GF-D8 (cell line): ENCODE measurements at places on chromosomes 2 and 18.

DNA sequence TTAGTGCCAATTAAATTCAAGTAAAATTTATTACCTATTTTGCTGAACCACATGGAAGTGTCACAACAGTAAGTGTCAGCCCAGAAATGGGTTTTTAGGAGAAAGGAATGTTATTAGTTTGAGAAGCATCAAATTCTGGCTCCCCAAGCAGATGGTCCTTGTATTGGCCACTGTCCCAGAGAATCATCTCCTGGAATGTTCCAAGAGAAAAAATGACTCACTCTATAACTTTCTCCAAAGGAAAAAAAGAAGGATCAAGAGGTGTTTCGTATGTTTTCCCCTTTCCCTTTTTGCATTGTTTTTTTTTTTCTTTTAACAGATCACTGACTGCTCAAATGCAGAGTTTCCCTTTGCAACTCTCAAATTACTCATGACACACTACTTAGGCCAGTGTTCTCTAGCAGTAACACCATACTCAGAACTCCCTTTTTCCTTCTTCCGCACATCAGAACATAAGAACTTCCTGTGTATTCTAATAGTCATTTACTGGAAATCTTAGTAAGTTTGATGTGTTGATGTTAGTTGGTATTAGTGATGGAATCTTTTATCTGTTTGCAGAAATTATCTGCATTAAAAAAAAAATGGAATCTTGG lies 390.3 kb downstream of the GPD2 start:
- DNase-seq, result no peak

DNA sequence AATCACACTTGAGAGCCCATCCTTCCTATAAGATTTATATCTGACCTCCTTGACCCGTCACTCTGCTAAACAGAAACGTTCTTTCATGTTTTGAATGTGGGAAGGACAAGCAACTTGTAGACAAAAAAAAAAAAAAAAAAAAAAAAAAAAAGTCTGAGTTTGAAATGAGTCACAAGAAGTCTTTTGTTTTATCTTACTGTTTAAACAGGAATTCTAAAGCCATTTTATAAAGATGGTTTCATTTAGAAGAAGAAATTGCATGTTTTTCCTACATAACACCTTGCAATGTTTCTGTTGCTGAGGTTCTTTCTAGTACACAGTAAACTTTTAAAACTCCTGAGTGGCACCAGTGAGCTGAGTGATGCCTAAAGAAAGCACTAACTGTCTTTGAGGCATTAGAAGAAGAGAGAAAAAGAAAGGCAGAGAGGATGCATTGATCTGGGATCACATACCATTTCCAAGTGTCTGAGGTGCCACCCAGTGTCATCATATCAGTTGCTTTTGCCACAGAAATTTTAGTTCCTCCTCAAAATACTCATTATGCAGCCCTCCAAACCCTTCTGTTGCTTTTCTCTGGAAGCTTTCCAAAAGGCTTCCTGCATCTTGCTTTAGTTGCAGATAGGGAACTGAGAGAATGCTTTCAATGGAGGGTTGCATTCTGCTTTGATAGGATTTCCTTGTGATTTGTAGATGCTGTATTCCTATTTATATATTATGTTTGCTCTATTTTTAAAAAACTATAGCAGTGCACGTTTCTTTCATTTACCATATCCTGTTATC lies 69.1 kb downstream of the ACVR2A start:
- DNase-seq, result no peak

DNA sequence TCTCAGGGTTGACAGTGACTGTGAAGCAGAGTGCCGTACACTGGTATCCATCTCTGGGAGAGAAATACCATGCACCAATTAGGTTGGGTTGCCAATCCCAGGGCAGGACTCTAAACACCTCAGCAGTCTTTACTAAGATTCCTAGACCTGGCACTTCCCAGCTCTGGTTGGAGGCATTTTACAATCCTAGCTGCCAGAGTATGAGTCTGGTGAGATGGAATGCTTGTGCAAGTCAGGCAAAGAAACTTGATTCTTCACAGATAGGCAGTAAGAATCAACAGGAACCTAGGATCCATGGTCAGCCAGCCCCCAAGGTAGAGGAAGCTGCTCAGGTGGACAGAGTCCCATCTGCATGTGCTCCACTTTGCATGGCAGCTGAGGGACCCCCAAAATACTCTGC lies 6.0 kb upstream of the UGT1A5 start:
- DNase-seq, result no peak

DNA sequence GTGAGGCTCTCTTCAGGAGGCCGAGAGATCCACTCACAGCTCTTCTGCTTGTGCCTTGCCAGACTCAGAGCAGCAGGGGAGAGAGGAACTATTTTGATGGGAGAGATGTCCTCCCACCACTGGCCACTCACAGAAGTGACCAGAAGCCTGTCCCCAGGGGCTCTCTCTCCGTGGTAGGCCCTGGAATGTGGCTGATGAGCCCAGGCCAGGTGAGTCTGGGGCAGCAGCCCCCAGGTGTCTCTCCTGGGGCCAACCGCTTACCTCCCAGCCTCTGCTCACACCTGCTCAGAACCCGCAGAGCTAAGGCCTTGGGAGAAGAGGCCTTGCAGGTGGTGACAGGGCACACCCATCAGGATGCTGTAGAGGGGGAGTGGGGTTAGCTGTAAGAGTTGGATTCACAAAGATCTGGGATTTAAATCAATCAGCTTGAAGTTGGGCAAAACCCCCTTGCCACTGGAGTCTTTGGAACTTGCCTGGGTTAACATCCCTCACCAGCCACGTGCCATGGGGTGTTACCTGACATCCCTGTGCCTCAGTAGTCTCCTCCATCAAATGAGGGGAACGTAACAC lies 29.1 kb upstream of the ASB18 start:
- DNase-seq, result no peak

- peak; percentile 16 for DNase-seq
These were observed 56.6 kb downstream of the RPL37A start for GRCh38 chr2:216555274-216555673.

DNA sequence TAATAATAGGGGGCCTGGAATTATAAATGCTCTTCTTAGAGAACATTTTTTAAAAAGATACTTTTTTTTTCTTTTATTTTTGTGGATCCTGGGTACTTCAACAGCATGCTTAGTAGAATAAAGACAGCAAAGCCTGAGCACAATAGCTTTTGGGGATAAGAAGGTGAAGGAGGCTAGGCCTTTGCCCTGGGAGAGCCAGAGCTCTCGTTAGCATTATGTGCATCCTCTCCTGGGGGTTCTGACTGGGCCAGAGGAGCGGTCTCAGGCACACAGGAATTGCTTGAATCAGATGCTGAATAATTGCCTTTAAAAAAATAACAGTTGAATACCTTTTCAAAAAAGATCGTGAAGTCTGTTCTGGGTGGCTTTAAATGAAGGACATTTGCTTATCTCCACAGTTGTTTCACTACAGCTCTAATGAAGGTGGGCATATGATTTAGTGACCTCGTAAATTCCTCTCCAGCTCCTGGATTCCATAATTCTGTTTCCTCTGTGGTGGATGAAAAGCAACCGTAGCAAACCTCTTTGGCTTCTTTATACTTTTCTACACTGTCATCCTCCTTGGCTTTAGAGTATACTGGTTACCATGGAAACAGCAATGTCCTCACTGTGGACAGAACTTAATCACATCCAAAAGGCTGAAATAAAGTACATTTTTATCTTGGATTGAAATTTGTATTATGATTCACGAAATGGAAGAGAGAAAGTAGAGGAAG lies 133.8 kb downstream of the MAIP1 start:
- DNase-seq, result no peak

DNA sequence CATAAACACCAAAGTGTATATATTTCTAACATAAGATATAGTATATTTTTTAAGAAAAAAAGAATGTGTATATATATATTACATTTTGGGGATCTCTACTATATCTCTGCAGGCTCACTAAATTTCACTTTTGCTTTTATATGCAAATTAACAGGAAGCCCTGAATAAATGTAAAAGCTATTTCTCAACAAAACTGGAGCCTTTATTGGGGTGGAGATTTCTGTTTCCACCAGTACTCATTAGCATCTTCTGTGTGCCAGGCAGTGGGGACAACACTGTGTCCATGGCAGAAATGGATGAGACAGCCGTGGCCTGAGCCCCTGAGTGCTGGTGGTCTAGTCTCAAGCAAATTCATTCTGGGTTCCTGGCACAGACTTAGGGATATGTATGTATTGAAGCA lies 41.3 kb downstream of the C18orf63 start:
- DNase-seq, result no peak

GRCh38 chr2:45771261-45771660 lies 119.8 kb downstream of the PRKCE start:
- DNase-seq, result no peak

DNA sequence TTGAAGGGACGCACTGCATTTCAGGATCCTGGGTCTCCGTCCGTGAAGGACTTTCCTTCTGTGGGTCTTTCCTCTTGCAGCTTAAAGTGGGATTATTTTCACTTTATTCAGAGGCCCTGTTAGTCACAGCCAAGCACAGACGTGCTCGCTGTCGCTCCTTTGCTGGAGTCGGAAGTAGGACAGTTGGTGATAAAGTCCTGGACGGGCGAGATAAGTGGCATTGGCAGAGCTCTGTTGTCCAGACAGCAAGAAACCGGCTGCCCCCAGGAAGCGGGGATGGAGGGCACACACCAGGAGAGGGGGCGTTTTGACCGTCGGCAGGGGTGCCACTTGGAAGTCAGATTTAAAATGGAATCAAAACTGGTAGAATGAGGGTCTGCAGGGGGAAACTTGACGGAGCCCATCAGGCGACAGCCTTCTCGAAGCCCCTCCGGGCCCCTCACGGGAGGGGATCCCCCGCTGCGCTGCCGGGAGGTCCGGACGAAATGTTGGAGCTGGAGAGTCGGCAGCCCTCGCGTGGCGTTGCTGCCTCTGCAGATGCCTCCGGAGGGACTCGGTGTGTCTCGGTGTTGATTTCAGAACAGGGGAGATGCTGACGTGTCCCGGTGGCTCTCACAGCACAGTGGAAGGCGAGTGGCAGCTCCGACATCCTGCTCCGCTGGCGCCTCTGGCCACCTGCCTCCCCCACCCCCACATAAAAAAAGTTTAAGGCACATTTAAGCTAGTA lies 124.2 kb downstream of the NFATC1 start:
- no peak for DNase-seq

- DNase-seq, result peak; percentile 43
These were observed 106.7 kb upstream of the NABP1 start for GRCh38 chr2:191571163-191571769.

GRCh38 chr18:57747809-57748680 lies 55.1 kb downstream of the ATP8B1 start:
- no peak for DNase-seq

- no peak for DNase-seq
These were observed 82.2 kb upstream of the GPC1 start for GRCh38 chr2:240353086-240353798.

- DNase-seq, result no peak
These were observed 221.9 kb upstream of the RBBP8 start for GRCh38 chr18:22711192-22711685.

- no peak for DNase-seq
These were observed 84.3 kb downstream of the MCFD2 start for GRCh38 chr2:46831051-46831868.

- no peak for DNase-seq
These were observed 43.7 kb upstream of the COX7A2L start for GRCh38 chr2:42404676-42405075.

DNA sequence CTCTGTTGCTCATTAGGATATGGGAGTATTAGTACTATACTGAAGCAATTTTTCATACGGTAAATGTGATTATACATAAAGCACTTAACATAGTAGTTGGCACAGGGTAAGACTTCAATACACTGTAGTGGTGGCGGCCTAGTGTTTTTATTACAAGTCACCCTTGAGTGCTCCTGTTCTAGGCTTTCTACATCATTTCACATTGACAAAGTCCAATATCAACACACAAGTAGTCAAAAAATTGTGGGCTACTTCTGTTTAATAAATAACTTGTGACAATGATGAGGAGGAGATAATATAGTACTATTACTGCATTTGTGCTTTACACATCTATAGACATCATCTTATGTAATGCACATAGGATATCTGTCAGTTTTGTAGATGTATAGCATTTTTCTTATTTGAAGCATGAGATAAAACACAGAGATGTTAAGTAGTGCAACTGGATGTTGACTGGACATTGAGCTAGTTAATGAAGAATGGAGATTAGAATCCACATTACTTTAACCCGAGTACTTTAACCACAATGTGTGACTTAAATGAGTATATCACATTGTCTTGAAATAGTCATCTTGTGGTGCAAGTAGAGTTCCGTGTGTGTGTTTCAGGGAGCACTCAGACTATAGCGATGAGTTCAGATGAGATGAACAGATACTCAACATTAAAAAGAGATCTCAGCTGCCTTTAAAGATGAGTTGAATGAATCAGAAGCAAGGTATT lies 134.8 kb downstream of the ZNF385B start:
- no peak for DNase-seq

- DNase-seq, result no peak
These were observed 30.0 kb downstream of the HJURP start for GRCh38 chr2:233824373-233824772.

DNA sequence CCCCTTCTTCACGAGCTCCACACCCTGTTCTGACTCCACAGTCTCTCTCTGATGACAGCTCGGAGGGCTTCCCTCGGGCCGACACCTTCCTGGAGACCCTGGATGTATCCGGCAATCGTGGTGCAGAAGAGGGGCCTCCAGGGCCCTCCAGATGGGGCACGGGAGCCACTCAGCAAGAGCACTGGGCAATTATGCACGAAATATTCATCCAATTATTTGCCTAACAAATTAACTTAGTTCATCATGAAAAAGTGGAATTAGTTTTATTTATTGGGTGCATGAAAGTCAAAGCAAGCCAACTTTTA lies 277.3 kb upstream of the HDAC4 start:
- no peak for DNase-seq

DNA sequence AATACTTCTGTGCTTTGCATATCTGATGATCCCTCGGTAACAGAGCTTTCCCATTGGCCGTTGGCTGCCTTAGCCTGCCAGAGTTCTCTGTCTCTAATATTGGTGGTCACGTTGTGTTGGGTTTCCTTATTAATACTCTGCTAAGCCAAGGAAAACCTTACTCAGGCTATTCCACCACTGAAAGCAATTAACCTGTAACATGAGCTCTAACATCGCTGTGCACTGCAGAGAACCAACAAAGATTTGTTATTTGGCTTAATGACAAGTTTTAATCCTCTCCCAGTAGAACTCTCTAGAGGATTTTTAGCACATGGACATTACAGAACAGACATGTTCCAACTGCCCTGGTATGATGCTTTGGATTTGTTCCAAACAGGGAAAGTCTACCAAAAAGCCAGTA lies 825.9 kb upstream of the POU3F3 start:
- no peak for DNase-seq

- DNase-seq, result no peak
These were observed 737.6 kb downstream of the LRP1B start for GRCh38 chr2:141393214-141393545.

DNA sequence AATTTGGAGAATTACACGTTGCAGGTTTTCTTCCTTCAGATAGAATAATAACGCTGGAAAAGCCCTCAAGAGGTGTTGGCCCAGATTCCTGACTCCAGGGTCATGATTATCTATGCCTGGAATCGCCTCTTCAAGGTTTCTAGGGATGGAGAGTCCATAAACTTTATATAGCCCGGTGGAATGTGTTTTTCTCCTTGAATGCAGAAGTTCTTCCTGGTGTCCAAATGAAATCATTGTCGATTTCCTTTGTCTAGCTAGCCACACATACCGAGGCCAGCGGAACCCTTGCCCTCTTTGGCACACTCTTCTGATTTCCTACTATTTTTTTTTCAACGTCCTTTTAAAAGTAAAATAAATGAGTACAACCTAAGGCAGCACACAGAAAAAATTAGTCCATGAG lies 117.8 kb downstream of the PID1 start:
- no peak for DNase-seq

GRCh38 chr2:196431957-196432356 lies 207.6 kb upstream of the CCDC150 start:
- DNase-seq, result no peak

- no peak for DNase-seq
These were observed 2.0 kb upstream of the ECEL1 start for GRCh38 chr2:232489516-232490220.
